ENCODE measurements at places on chromosomes 6 and 20.
A peak's percentile ranks its signal among the peaks of the same experiment; 100 is the strongest.

DNA sequence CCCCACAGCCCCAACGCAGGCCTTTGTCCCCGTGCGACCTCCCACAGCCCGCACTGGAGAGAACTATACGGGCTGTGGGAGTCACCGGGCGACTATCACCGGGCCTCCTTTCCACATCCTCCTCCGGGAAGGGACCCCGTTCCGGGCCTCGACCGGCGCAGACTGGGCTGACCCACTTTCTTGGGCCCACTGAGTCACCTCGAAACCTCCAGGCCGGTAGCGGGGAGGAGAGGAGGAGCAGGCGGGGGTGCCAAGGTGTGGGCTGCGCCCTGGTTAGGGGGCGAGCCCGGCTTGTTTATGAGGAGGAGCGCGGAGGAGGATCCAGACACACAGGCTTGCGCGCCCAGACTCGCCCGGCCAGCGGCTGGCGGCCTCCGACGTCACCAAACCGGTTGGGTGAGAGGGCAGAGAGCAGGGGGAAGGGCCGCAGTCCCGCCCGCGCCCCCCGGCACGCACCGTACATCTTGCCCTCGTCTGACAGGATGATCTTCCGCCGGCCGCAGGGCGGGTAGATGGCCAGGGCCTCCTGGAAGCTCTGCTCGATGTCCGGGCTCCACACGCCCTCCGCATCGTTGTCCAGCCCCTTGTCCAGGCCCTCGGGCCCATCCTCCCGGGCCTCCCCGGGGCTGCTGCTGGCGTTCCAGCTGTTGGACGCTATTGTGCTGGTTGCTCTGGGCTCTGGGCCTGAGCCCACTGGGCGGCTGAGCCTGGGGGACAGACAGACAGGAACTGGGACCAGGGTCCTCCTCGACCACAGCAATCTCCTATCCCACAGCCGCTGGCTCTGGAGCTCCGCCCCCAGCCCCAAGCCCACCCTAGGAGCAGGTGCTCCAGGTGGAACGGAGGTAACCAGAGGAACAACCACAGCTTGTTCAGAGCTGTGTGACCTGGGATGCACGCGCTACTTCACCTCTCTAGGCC, 10.6 kb downstream of the TEAD3 start:
- no peak for DNase-seq

DNA sequence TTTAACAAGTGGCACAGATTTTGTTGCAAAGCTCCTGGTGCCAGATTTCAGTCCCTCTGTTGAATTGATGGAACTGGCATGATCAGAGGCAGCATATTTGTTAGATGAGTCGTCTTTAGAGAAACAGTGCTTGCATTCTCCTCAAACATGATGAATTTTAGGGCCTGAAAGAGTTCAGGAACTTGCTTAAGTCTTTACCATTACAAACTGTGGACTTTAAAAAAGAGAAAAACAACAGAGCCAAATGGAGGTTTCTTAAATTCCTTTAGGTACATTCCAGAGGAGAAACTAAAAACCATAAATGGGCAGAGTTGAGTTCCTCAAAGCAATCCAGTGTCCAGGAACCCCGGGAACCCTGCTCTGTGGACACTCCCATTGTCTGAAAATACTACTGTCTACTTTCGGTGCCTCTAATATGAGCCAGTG, 2.5 kb downstream of the GTF2H5 start:
- no peak for DNase-seq

GRCh38 chr6:133958791-133959190, 5.8 kb downstream of the TBPL1 start:
- DNase-seq = peak; percentile 55

GRCh38 chr6:9140951-9141460, 705.7 kb upstream of the SLC35B3 start:
- DNase-seq = no peak

- no peak for DNase-seq
Measured at GRCh38 chr6:154487367-154488247, 22.9 kb downstream of the CNKSR3 start.

DNA sequence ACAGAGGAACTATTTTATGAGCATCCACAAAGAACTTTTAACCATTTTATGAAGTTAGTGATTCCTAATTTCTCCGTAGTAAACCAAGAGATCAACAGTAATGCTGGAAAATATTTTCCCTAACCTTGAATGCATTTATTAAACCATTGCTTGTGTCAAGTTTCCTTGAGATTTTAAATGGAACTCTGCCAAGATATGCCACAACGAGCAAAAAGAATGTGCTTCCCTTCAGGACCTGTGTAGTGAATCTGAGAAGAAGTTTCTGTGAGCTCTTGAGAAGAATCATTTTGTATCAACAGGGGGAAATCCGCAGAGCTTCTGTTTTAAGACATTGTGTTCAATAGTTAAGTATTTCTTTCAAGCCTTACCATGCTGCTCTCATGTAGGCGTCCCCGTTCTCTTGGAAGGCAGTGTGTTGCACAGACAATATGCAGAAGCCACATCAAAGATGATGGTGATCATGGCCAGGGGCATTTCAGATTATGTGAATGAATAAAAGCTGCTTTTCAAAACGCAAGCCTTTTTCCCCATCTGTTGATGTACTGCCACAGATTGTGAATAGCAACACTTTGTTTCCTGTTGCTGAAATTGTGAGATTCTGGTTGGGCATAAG, 439.8 kb downstream of the BMP2 start:
- no peak for DNase-seq

- DNase-seq = no peak
Measured at GRCh38 chr20:24768713-24769601, 180.1 kb upstream of the CST7 start.

- DNase-seq = peak; percentile 40
Measured at GRCh38 chr20:63102721-63103375, 96.1 kb upstream of the BHLHE23 start.
